ENCODE measurements at places on chromosomes 12 and 14.

DNA sequence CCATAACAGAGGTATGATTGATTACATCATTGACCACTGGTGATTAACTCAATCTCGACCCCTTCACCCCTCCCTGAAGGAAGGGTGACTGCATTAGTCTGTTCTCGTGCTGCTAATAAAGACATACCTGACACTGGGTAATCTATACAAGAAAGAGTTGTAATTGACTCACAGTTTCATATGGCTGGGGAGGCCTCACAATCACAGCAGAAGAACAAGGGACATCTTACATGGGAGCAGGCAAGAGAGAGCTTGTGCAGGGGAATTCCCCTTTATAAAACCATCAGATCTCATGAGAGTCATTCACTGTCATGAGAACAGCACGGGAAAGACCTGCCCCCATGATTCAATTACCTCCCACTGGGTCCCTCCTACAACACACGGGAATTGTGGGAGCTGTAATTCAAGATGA is 55.9 kb upstream of the TMCC3 start:
- no peak for DNase-seq

GRCh38 chr14:75221797-75222196 is 45.4 kb upstream of the TMED10 start:
- DNase-seq = no peak

- DNase-seq = no peak
Measured at GRCh38 chr12:100823963-100824362, 29.4 kb downstream of the ANO4 start.

DNA sequence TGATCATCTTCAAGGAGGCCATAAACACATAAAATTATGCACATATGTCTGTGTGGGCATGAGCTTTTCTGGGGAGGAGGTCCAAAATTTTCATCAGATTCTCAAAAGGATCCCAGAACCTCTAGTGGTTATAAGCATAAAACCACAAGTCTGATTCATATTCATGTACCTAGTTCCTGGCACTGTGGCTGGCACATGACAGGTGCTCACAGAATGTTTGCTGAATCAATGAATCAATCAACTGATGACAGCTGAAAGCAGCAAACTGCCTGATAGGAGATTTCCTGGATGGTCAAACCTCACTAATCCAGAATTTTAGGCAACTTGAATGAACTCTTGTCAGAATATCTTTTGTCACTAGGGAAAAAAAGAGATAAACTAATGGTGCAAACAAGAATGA is 13.5 kb upstream of the CMKLR1 start:
- no peak for DNase-seq

DNA sequence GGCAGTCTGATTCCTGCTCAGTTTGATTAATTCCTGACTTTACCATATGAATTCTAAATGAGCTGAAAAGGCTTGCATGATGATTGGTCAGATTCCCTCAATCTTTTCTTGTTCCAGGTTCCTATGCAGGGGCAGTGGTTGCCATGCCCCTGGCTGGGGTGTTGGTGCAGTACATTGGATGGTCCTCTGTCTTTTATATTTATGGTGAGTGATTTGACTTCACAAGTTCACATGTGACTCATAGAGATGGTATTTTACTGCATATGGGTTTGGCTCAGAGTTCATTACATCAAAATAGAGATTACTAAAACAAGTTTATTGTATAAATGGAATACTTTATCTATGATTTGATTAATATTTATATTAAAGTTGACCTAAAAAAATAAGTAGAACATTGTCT is 44.8 kb downstream of the SLC17A8 start:
- no peak for DNase-seq

- DNase-seq = no peak
Measured at GRCh38 chr12:39062266-39062996, 157.0 kb upstream of the CPNE8 start.

GRCh38 chr12:99453836-99454538 is 193.6 kb upstream of the GARIN6 start:
- DNase-seq = no peak

GRCh38 chr12:107042801-107043200 is 50.5 kb downstream of the CRY1 start:
- DNase-seq = no peak

- DNase-seq = no peak
Measured at GRCh38 chr12:70096759-70097410, 146.3 kb upstream of the CNOT2 start.

- DNase-seq = no peak
Measured at GRCh38 chr14:92934196-92935085, 11.5 kb downstream of the CHGA start.

- no peak for DNase-seq
Measured at GRCh38 chr12:84512751-84513150, 399.8 kb downstream of the SLC6A15 start.

GRCh38 chr14:73795974-73796373 is 55.7 kb upstream of the PTGR2 start:
- DNase-seq = no peak

GRCh38 chr12:67018105-67018504 is 251.1 kb upstream of the CAND1 start:
- DNase-seq = no peak
